ENCODE measurements at places on chromosomes 3 and 15.
A peak's percentile ranks its signal among the peaks of the same experiment; 100 is the strongest.

DNA sequence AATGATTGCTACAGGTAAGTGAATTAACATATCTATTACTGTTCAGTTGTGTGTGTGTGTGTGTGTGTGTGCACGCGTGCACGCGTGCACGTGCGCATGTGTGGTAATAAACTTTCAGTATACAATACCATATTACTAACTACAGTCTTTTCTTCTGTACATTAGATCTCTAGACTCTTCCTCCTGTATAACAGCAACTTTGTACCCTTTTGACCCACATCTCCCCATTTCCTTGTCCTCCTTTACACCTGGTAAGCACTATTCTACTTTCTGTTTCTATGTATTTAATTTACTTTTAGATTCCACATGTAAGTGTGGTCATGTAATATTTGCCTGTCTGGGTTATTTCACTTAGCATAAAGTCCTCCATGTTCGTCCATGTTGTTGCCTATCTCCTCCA lies 29.1 kb upstream of the GOLIM4 start:
- no peak for DNase-seq

- no peak for DNase-seq
Measured at GRCh38 chr3:16174026-16174355, 489 bp upstream of the GALNT15 start.

DNA sequence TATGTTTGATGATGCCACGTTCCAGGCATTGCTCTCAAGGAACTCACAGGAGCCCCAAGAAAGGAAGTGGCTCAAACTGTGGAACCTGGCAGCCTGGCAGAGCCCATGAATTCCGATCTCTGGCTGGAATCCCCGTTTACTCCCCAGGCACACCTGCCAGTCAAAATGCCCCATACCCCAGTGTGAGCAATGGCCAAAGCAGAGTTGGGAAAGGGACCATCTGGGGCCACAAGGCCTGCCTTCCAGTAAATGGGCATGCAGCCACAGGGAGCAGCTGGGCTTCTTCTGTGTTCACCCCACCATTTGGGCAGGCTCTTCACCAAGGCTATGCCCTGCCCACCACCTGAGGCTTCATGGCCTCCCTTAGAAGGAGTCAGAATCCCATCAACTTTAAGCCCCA lies 257.0 kb upstream of the GOLGA6L4 start:
- DNase-seq, result no peak

- DNase-seq, result no peak
Measured at GRCh38 chr3:128107834-128108233, 15.8 kb downstream of the RUVBL1 start.

DNA sequence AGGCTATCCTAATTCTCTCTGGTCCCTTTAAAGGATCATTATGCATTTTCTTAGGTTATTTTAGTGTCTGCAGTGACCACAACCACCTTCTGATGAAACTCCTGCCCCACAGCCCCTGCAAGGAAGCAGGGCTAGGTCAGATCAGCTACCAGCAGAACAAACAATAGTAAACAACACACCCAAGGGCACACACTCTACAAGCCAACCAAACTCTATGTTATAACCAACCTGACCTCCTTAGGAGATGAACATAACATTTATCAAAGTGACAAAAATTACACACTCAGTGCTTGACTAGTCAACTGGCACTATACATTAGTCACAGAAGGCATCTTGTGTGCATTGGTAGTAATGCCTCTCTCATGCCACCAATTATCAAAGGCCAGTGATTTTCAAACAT lies 17.3 kb downstream of the DENND6A start:
- no peak for DNase-seq

DNA sequence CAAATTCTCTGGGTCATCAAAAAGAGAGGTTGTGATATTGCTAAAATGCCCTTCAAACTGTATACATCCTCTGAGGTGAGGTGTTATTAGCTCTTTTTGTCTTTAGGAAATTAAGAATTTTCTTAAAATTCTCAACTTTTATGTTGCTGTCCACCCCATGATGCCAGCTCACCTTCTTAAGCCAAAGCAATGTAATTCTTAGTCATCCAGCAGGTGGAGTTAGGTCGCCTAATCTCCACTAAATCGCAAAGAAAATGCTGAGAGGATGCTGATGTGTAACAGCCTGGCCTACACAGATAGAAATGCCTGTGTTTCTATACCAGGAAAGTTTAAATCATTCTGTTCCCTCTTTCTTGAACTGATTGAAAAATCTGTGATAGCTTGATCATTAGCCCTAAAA lies 770.2 kb upstream of the ALCAM start:
- DNase-seq, result no peak

- DNase-seq, result no peak
Measured at GRCh38 chr15:72706266-72706665, 20.3 kb downstream of the BBS4 start.

DNA sequence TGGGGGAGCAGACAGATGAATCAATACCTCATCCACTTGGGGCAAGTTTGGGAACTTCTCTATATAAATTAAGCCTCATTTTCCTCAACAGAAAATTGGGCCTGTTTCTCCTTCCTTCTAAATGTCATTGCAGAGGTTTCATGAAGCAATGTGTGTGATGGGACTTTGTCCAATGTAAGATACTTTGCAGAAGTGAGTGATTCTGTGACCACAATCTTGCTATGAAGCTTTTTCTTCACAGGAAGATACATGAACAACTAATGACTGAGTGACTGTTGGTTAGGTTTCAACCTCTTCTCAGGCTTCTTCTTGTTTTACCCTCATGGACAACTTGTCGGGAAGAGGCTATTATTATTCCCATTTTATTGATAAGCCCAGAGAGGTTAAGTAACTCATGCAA lies 11.0 kb downstream of the TMEM45A start:
- no peak for DNase-seq

- DNase-seq, result no peak
Measured at GRCh38 chr3:52167240-52167639, 13.0 kb upstream of the POC1A start.

DNA sequence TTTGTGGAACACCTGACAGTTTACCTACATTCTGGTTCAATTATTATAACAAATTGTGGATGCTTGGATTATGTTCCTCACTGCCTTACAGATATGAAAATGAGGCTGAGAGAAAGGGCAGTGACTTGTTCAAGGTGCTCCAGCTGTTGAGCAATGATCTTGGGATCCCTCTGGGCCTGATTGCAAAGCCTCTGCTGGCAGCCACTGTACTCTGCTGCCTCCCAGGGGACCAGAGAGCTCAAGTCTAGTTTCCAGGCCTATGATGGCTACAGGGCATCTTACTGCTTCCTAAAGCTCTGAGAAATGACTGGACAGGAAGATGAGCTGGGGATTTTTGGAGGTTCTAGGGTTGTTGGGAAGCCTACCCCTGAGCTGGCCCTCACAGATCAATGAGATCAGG lies 2.3 kb upstream of the SHC4 start:
- peak; percentile 17 for DNase-seq

GRCh38 chr3:107870943-107871638 lies 219.7 kb downstream of the CD47 start:
- no peak for DNase-seq

GRCh38 chr3:39150148-39150802 lies 3.1 kb downstream of the CSRNP1 start:
- no peak for DNase-seq

GRCh38 chr3:152556731-152557254 lies 278.1 kb upstream of the P2RY1 start:
- no peak for DNase-seq

- DNase-seq, result no peak
Measured at GRCh38 chr3:161957467-161957866, 460.9 kb downstream of the OTOL1 start.

GRCh38 chr15:34610354-34610753 lies 26.9 kb upstream of the GOLGA8B start:
- DNase-seq, result no peak

GRCh38 chr15:81809543-81809942 lies 236.3 kb downstream of the MEX3B start:
- DNase-seq, result no peak

GRCh38 chr3:197522881-197523441 lies 32.8 kb downstream of the BDH1 start:
- DNase-seq, result no peak

- no peak for DNase-seq
Measured at GRCh38 chr3:111803123-111803593, 55.9 kb upstream of the PHLDB2 start.

GRCh38 chr3:197881270-197881969 lies 68.6 kb upstream of the RPL35A start:
- DNase-seq, result no peak

All from activated CD4-positive, alpha-beta T cell treated with anti-CD3 and anti-CD28 coated beads, Interleukin-2, amount 50 U/mL, for 48 hours (primary cell).